ENCODE measurements at places on chromosomes 7 and 10.

- DNase-seq = no peak
Observed at GRCh38 chr7:157009778-157010587, 480 bp downstream of the MNX1 start.

DNA sequence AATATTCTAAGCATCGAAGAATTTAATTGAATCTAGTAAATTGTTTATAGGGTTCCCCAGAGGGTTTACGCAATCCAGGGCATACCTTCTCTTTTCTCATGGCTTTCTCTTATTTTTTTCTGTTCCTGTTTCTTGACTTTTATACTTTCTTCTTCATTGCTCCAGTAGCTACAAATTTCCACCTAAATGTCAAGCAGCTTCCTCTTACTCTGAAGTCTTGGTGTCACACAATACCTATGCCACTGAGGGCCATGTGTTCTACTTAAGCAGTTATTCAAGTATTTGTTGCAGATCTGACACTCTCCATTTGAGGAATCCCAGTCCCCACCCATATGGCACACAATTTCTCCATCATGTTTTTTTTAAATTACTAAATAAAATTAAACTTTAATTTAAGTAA, 343.1 kb upstream of the MBL2 start:
- DNase-seq = no peak

DNA sequence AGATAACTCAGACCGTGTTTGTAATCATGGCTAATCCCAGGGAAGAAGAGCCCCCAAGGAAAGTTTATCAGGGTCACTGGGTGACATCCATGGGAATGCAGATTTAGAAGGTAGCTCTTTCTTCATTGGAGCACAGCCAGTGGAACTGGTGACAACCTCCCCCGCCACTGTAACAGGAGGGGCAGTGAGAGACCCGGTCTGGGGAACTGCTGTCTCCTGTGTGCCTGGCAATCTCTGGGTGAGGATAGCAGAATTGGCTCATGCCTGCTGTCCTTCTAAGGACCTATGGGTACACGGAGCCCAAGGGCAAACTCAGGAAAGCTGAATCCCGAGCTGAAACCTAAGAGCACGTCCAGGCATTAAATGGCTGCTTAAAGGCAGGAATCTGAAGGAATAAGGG, 341.6 kb downstream of the ABCA13 start:
- no peak for DNase-seq

- DNase-seq = no peak
Observed at GRCh38 chr7:999149-999879, 16.3 kb downstream of the CYP2W1 start.

DNA sequence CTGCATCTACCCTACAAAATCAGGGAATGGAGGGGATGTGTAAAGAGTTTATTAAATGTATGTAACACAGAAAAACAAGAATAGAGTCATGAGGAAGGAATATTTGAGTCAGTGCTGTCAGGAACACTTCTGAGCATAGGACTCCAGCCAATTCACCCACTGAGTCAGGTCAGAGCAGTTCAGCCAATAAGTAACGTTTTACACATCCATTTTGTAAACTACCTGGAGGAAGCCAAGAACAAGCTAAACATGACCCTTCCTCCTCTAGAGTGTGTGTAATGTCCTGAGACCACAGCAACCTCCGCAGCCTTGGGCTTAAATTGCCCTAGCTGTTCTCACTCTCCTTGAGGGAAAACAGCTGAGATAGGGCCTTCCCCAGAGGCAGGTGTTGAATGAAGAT, 691.5 kb upstream of the LRRN3 start:
- DNase-seq = no peak

- no peak for DNase-seq
Observed at GRCh38 chr10:130358981-130359650, 222.9 kb downstream of the GLRX3 start.

DNA sequence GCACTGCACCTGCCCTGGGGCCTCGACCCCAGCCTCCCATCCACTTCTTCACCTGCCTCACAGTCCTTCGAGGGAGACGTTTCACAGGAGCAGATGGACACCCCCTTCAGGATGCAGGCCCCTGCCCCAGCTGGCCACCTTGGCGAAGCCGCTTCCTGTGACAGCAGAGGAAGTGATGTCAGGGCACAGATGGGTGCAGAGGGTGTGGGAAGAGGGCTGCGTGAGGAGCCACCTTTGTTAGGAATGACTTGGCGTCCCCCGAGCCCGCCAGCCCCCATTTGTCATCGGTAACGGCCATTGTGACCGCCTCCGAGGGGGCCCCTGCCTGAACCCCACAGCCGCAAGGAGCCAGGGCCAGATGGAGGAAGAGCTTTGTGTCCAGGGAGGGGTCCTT, 47.4 kb upstream of the SLC29A3 start:
- no peak for DNase-seq

DNA sequence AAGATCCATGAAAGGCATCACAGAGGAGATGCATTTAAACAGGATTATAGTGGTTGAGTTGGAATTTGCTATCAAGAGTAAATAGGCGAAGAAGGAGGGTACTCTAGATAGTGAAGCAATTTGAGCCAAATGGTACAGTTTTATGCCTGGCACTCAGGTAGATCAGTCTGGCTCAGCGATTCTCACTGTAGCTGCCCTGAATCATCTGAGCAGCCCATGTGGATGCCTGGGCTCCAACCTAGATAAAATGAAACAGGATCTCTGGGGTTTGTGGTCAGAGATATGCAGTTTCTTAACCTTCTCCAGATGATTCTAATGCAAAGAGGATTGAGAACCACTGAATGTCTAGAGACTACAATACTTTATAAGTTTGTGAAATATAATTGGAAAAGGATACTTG, 282.0 kb upstream of the FZD1 start:
- DNase-seq = no peak

DNA sequence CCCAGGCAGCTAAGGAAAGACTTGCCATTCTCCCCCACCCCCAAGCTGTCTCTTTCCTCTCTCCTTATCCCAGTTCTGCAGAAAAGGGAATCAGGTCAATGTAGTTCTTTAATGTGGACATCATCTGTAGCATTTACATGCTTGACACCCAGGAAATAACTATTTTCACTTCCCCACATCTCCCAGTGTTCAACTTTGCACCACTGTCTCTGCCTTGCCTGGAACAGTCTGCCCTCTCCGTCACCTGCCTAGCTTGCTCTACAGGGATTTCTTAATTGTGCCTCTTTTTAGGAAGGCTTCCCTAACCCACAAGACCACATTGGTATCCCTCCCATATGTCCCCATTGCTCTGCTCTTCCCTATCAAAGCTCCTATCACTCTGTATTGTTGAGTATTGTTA, 45.9 kb upstream of the TOMM7 start:
- DNase-seq = no peak

All from stimulated activated CD4-positive, alpha-beta T cell treated with anti-CD3 and anti-CD28 coated beads, Interleukin-12 subunit alpha, Interleukin-12 subunit beta, amount 100 ng/mL, for 48 hours (primary cell).